NCI-H524 treated with DMSO at 0.1 percent for 48 hours (cell line): ENCODE measurements at places on chromosomes 6 and 20.

GRCh38 chr6:110421749-110422443 is 6.5 kb upstream of the DDO start:
- DNase-seq = no peak

DNA sequence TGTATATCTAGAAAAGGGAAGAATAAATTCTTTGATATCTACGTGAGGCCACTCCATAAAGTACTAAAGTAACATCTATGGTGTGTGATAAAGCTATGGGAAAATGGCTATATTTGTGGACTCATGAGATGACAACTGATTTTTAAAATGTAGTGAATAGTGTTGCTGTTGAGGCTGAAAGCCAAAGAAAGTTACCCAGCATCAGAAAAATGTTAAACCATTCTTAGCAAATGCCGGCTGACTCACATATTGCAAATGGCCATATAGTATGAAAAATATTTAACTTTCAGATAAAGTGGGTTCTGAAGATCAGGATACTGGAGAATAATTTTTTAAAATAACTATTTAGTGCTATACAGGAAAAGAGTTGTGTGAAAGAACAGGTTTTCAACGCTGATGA is 129.9 kb upstream of the GRIK2 start:
- no peak for DNase-seq

DNA sequence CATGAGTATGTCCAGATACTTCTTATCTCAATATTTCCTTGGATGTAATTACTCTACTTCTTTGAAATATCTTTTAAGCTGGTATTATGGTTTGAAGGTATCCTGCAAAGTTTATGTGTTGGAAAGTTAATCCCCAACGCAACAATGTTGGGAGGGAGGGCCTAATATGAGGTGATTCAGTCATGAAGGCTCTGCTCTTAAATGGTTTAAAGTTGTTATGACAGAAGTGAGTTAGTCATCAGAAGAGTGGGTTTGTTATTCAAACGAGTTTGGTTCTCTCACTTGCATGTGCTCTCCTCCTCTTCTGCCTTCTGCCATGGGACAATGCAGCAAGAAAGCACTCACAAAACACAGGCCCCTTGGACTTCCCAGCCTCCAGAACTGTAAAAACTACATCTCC is 176.3 kb downstream of the KCNQ5 start:
- DNase-seq = no peak

DNA sequence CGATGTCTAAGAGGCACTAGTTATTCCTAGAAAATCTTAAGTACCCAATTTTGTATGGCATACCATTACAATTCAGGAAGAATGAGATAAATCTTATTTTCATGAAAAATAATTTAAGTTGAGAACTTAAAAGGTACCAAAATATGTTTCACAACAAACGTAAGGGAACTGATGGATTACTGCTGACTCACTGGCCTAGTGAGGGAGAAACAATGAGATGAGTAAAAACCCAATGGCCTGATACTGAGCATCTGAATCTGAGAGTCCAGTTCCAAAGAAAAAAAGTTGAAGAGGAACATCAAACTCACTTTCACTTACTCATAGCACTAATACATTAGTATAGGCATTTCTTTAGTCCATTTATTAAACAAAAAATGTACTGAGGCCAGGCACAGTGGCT is 56.0 kb downstream of the MDN1 start:
- DNase-seq = no peak

GRCh38 chr6:8642131-8642530 is 206.8 kb upstream of the SLC35B3 start:
- DNase-seq = no peak

DNA sequence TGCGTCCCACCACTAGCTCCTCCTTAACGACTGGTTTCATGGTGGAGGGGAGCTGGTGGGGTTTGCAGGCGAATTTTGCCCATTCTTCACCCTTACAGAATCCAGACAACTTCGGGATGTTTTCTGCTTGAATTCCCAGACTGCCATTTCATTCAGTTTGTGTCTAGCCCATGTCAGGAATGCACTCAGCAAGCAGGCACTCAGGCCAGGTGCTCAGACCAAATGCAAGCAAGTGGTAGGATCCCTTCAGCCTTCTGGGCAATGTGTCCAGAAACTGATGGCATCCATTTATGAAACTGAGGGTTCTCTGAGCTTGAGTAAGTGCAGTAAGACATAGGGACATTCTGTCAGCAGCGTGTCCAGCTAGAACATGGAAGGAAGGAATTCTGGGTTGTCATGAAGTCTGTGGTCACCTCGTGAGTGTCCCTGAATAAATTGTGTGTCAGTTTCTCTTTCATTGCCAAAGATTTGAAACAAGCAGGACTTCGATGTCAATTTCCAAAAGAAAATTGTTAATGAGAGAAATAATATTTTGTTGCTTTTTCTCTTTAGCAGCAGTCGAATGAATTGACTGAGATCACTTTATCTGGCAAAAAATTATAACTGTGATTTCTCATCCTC is 21.8 kb upstream of the DACT2 start:
- no peak for DNase-seq

- DNase-seq = no peak
These were observed 52.1 kb downstream of the RIPOR2 start for GRCh38 chr6:24883618-24884017.

DNA sequence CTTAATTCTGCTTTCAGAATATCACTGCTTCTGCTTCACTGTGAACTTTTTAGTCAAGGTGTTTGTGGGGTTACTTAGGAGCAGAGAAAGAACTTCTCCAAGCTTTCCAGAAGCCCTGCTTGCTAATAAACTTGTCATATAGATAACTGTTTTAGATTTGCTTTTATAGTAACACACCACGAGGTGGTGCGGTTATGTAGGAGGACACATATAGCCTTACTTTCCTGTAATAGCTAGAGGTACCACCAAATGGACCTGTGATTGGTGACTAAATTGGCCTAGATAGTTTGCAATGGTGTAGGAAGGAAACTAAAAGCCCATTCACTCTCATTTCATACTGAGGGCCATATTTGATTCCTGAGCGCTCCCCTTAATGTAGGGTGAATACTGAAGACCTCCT is 52.3 kb upstream of the BCLAF1 start:
- no peak for DNase-seq

DNA sequence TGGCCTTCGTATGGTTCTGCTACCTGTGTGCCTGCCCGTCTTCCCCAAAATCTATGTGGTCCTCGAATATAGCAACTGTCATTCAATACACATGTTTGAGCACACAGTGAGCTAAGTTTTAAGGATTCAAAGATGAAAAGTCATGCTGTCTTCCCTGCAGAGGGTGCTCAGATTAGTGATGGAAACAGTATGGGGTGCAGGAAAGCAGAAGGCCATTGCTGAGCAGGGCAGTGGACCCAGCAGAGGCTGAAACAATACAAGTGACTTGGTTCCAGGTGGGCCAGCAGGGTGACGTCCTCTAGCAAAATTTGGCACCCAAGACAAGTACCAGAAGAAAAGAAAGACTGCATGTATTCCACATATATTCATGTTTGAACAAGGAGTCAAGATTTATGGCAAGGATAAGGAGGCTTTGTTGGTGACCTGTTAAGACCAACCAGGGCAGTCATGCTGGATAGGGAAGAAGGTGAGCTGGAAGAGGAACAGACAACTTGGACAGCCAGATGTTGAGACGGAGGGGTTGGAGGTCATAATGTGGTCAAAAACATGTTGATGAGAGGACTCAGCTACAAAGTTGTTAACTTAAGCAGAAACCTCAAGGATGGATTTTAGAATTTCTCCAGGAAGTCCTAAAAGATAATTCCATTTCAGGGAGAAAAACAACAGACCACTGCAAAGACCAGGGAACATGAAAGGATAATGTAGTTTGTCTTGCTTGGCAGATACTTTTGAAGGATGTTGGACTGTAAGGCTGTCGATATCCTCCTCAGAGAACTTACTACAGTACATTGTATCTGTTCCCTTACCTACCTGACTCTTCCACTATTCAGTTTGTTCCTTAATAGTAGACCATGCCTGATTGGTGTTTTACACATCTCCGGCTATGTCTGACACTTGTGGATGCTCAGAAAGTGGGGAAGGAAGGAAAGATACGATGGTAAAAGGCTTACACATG is 2.5 kb downstream of the HLA-DQA1 start:
- DNase-seq = no peak

DNA sequence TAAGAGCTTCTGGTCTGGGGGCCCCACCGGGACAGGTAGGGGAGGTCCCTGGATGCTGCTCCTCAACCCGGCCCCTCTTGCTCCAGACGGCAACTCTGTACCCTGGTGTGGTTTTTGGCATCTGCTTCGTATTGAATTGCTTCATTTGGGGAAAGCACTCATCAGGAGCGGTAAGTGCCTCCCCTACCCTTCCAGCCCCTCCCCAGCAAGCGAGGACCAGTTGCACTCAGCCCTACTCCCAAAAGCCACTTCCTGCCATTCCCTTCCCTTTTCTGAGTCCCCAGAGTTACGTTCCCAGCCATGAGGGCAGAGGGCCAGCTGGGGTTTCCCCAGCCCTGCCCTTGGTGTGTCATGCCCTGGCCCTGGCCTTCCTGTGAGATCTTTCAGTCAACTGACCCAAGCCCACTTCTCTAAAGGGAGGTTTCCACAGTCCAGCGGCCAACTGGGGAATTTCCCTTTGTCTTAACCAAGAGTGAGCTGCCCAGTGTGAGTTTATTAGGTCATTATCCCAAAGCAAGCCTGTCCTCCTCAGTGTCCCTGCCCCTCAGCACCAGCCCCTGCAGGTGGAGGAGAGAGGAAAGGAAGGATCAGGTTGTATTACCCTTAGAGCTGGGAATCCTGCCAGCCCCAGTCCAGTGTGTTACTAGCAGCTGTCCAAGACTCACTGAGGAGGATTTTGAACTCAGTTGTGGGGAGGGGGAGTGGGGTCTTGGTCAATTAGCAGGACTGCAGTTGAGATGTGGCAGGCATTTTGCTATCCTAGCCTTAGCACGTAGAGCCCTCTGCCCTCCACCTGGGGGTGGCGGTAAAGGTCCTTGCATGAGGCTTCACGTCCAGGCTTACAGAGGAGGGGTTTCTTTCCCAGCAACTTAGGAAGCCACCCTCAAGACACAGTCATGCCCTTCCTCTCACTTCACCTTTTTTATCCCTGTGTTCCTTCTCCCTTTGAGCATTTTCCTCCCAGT is 45.8 kb downstream of the TM9SF4 start:
- DNase-seq = peak; percentile 28

DNA sequence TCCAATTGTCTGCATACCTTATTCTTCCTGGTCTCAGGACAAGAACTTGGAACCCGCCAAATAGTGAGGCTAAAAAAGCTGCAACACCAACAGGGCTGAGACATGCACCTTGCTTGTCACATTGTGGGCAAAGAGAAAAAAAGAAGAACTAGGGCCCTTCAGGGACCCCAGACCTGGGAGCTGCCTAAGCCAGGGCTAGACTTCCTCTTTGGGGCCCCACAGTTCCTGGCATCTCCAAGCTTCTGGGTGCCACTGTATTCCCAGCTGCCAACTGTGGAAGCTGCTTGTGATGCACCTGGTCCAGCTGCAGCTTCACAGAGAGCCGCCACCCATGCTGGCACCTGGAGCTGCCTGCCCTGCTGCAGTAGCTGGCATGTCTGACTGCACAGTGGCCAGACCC is 370.6 kb downstream of the CD83 start:
- no peak for DNase-seq

DNA sequence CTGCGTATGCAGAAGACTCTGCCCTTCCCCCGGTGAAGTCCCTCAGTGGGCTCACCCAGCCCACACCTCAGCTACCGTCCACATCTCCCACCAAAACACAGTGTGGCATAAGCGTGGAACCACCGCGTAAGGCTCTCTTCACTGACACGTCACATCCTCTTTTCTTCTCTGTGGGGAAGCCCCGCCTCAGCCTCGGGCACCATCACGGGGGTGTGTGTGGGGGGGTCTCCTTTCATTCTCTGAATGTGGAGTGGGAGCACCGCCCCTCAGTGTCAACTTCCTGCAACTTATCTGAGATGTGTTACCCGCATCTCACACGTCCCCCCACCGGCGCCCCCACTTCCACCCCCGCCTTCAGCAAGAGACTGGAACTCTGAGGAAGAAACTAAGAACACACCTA is 388.4 kb upstream of the JARID2 start:
- DNase-seq = no peak

GRCh38 chr20:52457826-52458225 is 266.2 kb upstream of the ZFP64 start:
- DNase-seq = no peak

- DNase-seq = no peak
These were observed 494.0 kb downstream of the ADGRB3 start for GRCh38 chr6:69129046-69129445.

- peak; percentile 52 for DNase-seq
These were observed 163.2 kb upstream of the ZNF337 start for GRCh38 chr20:25859649-25860530.

GRCh38 chr20:6714279-6714711 is 53.2 kb upstream of the BMP2 start:
- DNase-seq = no peak

- no peak for DNase-seq
These were observed 24.3 kb upstream of the OLIG3 start for GRCh38 chr6:137518386-137518983.

- no peak for DNase-seq
These were observed 25.0 kb downstream of the SIRPA start for GRCh38 chr20:1920252-1920651.

GRCh38 chr20:41181567-41181966 is 44.2 kb downstream of the PLCG1 start:
- DNase-seq = no peak

- DNase-seq = no peak
These were observed 80.3 kb downstream of the LPA start for GRCh38 chr6:160583794-160584193.

DNA sequence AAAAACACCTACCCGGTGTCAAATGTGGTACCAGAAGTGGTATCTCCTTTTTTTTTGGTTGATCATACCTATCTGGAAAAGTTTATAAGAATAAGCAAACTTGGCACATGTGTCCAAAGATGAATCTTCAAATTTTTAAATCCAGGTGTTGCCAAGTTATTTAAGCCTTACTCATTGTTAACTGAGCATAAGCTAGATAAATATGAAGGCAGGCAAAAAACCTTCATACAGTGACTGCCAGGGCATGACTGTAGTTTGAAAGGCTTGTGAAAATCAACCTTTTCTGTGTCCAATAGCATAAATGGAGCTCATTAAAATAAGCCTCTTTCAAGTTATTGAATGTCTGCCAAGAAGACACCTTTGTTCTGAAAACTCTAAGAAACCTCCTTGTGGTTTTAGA is 699.2 kb downstream of the DOK5 start:
- no peak for DNase-seq

DNA sequence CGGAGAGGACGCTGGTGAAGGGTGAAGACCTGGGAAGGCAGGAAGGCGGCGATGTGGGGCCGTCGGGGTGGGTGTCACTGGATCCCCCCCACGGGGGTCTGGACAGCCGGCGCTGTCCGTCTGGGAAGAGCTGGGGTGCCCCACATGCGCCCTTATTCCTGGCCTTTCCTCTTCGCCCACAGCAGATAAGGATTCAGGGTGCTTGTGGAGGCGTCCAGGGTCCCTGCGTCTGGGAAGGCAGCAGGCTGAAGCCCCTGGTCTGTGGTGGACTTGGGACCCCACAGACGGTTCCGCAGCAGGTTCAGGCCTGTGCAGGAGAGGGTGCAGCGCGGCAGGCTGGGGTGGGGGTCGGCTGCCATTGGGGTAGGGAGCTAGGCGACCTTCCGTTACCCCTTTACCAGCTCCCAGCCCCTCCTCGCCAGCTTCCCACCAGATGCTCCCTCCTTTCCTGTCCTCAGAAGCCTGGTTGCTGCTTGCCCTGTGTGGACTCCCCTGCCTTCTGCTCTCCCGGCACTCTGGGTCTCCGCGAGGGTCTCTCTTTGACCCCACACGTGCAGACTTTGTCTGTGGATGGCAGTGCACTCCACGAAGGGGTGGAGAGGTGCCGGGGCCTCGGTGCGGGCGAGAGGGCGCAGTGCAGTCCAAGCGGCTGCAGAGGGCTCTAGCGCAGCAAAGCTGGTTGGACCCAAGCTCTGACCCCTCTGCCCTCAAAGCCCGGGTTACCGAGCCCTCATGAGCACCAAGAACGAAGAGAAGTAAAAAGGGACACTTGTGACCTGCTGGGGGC is 2.1 kb upstream of the GATA5 start:
- DNase-seq = no peak
